ENCODE measurements at places on chromosomes 6 and 20. TPM values are rescaled to one million over a fixed set of nuclear protein-coding genes. Genes with fewer than 3 reads are reported as not detected.

Gene B3GALT4
- 2.7 TPM for total RNA-seq

Gene KCNK16
- not detected for total RNA-seq

Gene GHRH
- total RNA-seq: not detected

Gene ADGRG6
- 1.6 TPM for total RNA-seq

Gene MYMX
- total RNA-seq: not detected

Gene PKIB
- not detected for total RNA-seq

Gene NTSR1
- total RNA-seq: not detected

Gene TRIM38
- total RNA-seq: 5.9 TPM

Gene VARS2
- 11.9 TPM for total RNA-seq

Gene RSPO3
- 0.13 TPM for total RNA-seq

Gene SEMG2
- not detected for total RNA-seq

Gene HLA-F
- total RNA-seq: 0.43 TPM

Gene UNC93A
- not detected for total RNA-seq

Gene TMC2
- total RNA-seq: not detected

Gene CYP39A1
- total RNA-seq: not detected

DNA sequence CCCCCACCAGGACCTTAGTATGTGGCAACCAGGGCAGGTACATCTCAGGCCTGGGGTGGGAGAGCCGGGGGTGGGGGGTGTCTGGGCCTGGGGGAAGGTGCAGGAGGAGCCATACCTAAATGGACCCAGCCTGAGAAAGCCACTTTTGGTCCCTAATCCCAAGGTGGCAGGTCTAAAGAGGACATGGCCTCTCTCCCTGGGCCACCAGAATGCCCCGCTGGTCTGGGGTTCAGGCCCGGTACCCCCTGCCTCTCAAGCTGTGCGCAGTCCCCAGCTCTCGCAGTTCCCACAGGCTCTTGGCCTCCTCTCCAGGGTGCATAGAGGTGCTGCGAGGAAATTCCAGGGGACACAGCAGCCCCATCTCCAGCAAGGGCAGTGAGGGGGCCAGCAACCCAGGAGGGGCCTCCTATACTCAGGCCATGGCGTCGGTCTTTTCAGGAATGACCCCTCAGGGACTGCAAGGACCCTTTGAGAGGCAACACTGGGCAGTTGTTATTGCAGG is 1.1 kb upstream of the AVP start:
- no peak for DNase-seq

- no peak for DNase-seq
Observed at GRCh38 chr6:89460713-89461112, 27.8 kb downstream of the ANKRD6 start.

- no peak for DNase-seq
Observed at GRCh38 chr6:148580442-148580841, 166.4 kb upstream of the UST start.

GRCh38 chr6:13762611-13763441 is 51.2 kb upstream of the RANBP9 start:
- DNase-seq: peak; percentile 95

- DNase-seq: peak; percentile 46
Observed at GRCh38 chr6:63272397-63272796, 47.4 kb downstream of the LGSN start.

- no peak for DNase-seq
Observed at GRCh38 chr6:149031201-149031858, 284.5 kb downstream of the UST start.

- no peak for DNase-seq
Observed at GRCh38 chr6:4167123-4167522, 31.7 kb upstream of the ECI2 start.

GRCh38 chr6:37988696-37989095 is 169.2 kb downstream of the ZFAND3 start:
- peak; percentile 34 for DNase-seq

DNA sequence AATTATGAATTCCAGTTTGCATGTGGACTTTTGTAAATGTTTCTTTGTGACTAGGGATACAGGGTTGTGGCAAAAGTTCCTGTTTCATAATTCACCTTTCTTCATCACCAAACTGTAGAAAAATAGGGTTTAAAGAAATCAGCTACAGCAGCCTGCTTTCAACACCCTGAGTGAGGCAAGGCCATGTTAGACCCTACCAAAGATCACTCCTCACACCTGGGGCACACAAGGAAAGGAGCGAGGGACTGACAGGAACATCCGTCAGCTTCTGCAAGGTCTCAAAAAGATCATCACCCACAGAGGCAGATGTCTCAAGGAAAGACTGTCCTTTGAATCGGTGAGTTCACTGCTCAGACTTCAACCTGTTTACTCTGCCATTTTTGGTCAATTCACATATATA is 10.5 kb upstream of the STX11 start:
- DNase-seq: no peak

DNA sequence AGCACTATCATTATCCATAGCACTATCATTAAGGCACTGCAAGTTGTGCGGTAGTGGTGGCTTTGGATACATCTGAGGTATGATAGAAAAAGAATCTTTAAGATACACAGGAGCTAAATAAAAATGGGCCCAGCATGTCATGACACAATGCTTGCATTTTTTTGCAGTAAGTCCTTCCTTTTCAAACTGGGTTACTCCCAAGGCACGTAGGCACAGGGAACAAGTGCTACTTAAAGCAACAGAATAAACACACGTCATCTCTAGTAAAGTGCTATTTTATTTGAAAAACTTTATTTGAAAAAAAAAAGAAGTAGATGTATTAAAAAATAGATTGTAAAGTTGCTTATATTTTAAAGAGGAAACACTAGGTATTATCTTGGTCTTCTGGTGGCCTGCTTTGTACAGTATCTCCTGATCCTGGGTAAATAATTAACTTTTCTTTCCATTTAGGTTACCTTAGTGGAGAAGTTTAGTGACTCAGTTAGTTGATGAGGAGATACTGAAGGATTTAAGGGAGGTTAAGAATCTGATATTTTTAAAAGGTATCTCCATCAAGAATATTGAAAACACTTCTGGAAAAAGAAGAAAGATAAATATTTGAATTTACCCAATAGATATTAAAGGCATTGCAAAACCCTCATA is 129.6 kb downstream of the EDN1 start:
- DNase-seq: no peak

GRCh38 chr6:47741807-47742206 is 40.0 kb upstream of the OPN5 start:
- DNase-seq: peak; percentile 27

DNA sequence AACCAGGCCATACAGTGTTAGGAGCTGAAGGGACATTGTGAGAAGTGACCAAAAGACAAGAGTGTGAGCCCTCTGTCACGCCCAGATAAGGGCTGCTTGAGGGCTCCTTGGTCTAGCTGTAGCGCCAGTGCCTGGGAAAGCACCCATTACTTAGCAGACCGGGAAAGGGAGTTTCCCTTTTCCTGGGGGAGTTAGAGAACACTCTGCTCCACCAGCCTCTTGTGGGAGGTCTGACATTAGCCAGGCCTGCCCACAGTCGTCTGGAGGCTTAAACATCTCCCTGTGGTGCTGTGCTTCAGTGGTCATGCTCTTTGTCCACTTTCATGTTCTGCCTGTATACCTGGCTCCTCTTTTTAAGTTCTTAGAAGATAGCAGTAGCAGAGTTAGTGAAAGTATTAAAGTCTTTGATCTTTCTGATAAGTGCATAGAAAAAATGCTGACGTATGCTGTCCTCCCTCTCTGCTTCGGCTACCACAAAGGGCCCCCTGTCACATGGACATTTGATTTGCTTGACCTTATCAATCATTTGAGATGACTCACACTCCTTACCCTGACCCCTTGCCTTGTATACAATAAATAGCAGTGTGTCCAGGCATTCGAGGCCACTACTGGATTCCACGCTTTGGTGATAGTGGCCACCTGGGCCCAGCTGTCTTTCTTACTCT is 201.5 kb upstream of the ECI2 start:
- no peak for DNase-seq

GRCh38 chr6:87095087-87095509 is at the start of gene CGA:
CGA (minus strand) TSS chr6:87095106; CDS start chr6:87088200, 6,906 bp downstream.
- no peak for DNase-seq

DNA sequence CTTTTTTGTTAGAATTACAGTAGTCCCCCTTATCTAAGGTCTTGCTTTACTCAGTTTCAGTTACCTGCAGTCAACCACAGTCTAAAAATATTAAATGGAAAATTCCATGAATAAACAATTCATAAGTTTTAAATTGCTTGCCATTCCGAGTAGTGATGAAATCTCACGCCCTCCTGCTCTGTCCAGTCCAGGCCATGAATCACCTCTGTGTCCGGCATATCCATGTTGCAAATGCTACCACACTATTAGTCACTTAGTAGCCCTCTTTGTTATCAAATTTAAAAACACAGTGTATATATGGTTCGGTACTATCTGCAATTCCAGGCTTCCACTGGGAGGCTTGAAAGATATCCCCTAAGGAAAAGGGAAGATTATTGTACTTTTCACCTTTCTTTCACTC is 164.6 kb upstream of the FAM83B start:
- peak; percentile 87 for DNase-seq

DNA sequence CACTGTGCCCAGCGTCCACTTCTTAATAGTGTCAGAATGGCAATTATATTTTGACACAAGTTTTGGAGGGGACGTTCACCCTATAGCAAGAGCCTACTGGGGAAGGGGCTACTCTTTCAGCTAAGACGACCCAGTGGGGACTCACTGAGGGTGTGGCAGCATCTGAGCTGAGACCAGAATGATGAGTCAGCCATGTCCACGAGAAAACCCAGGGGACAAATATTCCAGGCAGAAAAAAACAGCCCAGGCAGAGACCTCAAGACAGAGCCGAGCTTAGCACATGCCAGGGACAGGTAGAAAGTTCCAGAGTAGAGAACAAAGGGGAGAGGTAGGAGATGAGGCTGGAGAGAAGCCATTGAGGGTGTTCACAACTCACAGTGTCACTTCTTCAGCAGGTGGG is 11.2 kb downstream of the CNBD2 start:
- peak; percentile 51 for DNase-seq

- DNase-seq: no peak
Observed at GRCh38 chr6:46655803-46656202, 3.0 kb downstream of the SLC25A27 start.

- DNase-seq: peak; percentile 41
Observed at GRCh38 chr20:11553603-11554002, 364.1 kb upstream of the BTBD3 start.

GRCh38 chr20:63766695-63767426 is 27.3 kb downstream of the SLC2A4RG start:
- DNase-seq: no peak

- no peak for DNase-seq
Observed at GRCh38 chr20:58441723-58442122, 52.7 kb downstream of the VAPB start.

DNA sequence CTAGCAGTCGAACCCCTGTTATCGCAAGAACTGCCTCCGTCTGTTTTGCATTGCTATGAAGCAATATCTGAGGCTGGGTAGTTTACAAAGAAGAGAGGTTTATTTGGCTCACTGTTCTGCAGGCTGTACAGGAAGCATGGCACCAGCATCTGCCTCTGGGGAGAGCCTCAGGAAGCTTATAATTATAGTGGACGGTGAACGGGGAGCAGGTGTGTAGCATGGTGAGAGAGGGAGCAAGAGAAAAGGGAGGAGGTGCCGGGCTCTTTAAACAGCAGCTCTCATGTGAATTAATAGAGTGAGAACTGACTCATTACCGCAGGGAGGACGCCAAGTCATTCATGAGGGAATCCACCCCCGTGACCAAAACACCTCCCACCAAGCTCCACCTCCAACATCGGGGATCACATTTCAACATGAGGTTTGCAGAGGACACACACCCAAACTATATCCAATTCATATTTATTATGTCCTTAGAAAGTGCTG is 172.6 kb upstream of the KCNG1 start:
- peak; percentile 80 for DNase-seq

DNA sequence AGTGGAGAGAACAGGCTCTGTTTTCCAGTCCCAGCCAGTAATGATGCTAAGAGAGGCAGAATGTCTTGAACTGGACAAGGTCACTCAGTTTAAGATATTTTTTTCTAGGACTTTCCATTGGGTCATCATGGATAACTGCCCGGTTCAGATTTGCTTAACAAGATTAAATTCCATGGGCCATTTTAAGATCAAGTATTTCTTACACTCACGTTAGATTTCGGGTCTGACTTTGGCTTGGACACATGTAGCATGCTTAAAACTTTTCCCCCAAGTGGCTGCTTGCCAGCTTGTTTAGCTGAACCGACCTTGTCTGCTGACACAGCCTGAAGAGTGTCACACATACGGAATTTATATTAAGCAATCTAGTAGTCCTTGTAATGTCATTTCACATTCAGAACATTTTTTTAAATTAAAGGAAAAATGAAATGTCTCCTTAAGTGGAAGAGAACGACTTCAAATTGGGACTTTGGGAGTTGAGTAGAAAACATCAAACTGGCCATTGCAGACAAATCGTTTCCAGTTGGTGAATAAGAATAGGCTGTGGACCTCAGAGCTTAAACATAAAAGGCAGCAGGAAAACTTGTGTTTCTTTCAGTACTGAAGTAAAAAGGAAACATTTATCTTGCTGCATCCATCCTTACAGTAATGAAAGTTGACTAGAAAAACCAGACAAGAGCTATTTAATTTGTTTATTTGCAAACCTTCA is 29.0 kb downstream of the ARMC2 start:
- peak; percentile 80 for DNase-seq

- no peak for DNase-seq
Observed at GRCh38 chr20:58833921-58834320, 16.8 kb downstream of the GNAS-AS1 start.

- peak; percentile 67 for DNase-seq
Observed at GRCh38 chr6:26501482-26501986, 1.4 kb downstream of the BTN1A1 start.

- DNase-seq: no peak
Observed at GRCh38 chr6:111692327-111693164, 86.9 kb upstream of the TRAF3IP2 start.

DNA sequence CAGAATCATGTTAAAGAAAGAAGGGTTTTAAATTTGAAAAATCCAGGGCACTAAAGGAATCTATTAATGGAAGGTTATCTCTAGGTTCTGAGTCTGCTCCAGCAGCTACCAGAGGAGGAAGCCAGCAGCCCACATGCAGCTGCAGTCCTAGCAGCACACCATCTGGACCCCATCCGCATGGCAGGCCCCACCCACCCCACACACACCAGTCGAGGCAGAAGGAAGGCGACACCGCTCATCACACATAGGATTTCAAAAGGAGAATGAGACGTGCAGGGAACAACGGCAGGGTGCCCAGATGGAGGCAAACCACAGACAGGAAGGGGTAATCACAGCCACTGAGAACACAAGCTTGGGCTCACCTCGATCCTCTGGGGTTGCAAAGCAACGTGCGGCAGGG is 78.9 kb downstream of the GINS1 start:
- peak; percentile 32 for DNase-seq

DNA sequence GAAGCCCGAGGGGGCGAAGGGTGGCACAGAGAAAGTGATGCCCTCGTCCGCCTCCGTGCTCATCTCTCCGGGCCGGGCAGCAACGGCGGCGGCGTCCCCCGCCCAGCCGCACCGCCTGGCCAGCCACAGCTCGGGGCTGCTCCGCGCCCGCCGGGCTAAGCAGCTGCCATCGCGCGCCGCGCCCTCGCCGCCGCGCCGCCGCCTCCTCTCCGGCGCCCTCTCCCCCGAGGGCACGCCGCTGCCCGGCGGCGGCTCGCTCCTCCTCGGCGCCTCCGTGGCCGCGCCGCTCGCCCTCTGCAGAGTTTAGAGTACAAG is 225 bp downstream of the MAP3K5 start:
- peak; percentile 81 for DNase-seq

Measured in GM23248 (cell line).